ENCODE measurements at places on chromosomes 6 and 20.

- peak; percentile 83 for DNase-seq
Measured at GRCh38 chr6:41705996-41706835, 29.2 kb downstream of the TFEB start.

GRCh38 chr6:167401525-167402194, 76.8 kb downstream of the TTLL2 start:
- DNase-seq, result no peak

DNA sequence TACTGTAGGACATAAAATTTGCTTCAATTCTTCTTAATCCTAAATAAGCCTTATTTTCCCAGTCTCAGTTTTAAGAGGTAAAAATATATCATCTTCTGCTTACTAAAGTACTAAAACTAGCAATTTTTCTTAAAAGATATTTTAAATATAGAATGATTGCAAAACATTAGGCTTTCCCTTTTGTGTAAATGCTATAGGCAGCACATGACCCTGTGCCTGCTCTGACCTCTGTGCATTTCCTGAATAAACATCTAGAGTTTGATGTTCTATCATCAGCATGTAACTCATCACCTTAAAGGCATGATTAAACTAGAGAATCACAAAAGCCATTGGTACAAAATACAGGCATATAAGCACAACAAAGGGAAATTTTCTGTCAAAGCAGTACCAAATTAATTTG, 422.7 kb downstream of the TFAP2B start:
- DNase-seq, result no peak

DNA sequence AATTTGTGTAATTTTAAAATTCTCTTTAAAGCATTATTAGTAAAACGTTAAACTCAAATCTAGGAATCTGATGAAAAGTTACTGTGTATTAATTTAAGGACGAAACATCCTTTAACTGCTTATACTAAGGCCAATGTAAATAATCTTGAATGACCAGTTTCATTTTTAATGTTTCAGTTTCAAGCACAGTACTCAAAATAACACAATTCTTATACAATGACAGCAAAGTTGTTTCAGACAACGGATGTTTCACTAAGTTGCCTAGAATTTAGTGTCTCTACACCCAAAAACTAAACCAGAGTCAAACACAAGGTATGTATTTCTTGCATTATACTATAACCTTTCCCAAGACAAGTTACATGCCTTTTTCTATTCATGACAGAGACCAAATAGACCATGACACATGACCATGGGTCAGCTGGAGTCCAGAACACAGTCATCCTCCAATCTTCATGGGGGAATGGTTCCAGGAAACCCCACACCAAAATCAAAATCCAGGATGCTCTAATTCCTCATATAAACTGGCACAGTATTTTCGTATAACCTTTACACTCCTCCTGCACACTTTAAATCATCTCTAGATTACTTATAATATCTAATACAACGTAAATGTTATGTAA, 7.7 kb downstream of the PHIP start:
- no peak for DNase-seq

GRCh38 chr6:53986165-53986720, 125.0 kb upstream of the MLIP start:
- DNase-seq, result no peak

DNA sequence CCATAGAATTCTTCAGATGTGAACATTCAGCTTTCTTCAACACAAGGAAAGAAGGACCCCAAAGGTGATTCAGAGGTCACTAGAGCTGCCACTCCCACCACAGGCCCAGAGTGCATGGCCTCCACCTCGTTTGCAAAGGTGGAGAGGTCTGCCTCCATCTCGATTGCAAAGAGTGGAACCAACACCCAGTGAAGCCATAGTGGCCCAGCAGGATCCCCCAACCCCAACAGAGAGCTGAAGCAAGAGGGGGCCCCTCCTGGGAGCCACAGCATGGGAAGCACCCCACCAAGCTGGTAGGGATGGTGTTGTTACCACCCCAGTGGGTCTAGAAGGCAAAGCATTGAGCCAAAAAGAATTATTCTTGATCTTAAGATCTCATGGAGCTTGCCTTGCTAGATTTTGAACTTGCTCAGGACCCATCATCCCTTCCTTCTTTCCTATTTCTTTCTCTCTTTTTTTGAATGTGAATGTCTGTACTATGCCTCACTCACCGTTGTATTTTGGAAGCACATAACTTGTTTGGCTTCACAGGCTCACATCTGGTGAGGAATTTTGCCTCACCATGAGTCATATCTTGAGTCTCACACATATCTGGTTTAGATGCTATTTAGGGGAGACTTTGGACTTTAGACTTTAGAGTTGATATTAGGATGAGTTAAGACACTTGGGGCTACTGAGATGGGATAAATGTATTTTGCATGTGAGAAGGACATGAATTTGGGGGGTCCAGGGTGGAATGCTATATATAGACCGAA, 119.2 kb downstream of the ANKRD60 start:
- DNase-seq, result peak; percentile 18

DNA sequence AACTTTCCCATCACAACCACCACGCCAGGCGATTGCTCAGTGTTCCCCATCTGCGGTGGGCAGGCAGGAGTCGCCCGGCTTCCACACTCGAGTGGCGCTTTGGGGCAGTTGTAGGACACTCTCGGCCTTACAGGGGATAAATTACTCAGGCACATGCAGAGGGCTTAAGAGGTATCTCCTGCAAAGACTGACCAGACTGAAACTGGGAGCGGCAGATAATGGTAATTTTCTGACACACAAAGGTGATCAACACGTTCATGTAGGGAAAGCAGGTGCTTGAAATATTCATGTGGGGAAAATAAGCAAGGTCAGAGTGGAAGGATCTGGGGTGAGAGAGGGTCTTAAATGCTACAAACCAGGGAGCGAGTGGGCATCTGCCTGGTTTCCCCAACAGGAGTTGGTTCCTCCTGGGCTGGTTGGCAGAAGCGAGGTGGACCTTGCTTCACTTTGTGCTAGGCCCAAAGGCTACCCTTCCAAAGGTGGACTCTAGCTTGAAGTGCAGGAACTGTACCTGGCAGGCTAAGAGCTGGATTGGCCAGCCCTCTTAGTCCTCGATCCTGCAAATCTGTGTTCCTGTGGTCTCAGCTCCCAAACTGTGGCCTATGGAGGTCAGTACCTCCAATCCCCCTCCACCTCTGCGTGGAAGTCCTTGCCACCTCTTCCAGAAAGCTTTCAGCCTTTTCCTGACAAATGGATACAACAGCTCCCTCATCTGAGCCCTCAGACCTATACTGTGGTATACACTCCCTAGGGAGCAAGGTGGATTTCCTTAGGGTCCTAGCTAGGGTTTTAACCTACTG, 16.7 kb downstream of the PLAGL2 start:
- no peak for DNase-seq

DNA sequence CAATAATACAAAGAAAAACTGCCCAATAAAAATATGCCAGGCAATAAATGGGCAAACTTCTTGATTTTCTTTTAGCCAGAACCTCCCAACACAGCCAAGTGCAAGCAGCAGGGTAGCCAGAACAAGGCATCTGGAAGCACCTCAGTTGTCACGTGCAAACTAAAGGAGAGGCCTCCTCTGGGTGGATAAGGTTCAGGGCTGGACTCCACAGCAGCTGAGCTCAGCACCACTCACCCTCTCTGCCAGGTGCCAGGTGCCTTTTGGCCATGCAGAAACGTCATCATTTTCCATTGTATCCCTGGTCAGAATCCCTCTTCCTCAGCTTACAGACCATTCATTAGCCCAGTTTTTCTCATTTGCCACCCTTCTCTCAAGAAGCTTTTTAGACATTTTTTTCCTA, 52.7 kb downstream of the SOD2 start:
- DNase-seq, result no peak

DNA sequence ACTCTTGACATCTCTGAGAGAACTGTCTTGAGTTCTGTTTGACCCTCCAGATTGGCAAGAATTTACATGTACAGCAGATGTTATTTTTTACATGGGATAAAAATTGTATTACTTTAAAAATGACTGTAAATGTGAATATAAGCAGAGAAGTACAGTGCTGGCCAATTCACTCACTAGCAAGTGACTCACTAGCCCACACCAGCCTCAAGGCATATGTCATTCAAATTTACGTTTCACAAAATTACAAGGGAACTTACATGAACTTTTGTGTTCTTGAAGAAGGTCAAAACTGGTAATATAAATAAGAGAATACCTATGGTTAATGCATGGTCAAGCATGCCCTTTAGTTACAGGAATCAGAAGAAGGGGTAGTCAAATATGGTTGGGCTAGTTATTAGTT, 54.0 kb upstream of the HMGCLL1 start:
- DNase-seq, result no peak

DNA sequence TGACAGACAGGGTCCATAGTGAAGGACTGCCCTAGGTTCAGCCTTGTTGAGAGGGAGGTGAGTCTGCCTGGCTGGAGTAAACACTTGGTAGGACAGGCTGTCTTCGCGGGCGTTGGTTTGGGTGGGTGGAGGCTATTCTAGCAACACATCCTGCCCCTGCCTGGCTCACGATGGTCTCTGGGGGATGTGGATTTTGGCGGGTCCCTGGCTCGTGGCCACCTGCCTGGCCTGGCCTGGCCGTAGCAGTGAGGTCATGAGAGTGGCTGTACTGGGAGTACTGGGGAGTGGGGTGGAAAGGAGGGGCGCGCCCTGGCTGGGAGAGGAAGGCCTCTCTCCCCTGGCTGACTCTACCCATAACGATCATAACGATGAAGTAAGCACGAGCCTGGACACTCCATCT, 30.2 kb upstream of the MRPS18A start:
- DNase-seq, result no peak

GRCh38 chr20:40727960-40728359, 38.9 kb upstream of the MAFB start:
- no peak for DNase-seq

DNA sequence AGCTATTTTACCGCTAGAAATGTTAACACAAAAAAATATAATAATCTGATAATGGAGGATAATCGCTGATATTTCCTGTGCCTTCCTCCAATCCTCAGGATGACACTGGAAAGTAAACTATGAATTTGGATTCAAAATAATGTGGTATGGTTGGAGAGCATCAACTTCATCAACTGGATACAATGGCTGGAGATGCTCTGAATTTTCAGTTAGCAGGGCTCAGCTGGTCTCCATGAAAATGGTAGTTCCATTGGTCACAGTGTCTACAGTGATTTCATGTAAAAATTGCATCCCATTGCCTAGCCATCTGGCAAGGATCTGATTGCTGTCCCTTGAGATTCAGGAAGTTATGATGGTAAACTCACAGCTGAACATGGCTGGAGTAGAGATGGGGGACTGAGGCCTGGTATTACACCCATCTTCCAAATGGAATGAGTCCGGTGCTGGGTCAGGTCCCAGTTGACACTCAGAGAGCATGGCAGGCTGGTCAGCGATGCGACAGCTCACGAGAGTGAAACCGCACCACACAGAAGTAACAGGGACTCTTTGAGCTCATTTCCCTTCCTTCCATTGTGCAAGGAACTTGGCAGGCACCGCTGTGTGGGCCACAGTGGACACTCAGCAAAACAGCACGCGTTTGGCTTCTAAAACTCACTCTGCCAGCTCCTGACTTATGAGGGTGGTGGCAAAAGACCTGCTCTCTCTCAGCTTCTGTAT, 142.4 kb upstream of the TNFAIP3 start:
- no peak for DNase-seq

GRCh38 chr6:12262236-12263061, 27.7 kb upstream of the EDN1 start:
- DNase-seq, result no peak

GRCh38 chr6:157225575-157225995, 97.7 kb downstream of the TMEM242 start:
- peak; percentile 70 for DNase-seq

GRCh38 chr6:46990031-46990644, 52.0 kb downstream of the ADGRF1 start:
- DNase-seq, result no peak

- DNase-seq, result no peak
Measured at GRCh38 chr6:166417285-166417691, 34.5 kb upstream of the MPC1 start.

GRCh38 chr6:52653151-52653550, 17.8 kb upstream of the TMEM14A start:
- no peak for DNase-seq
